ENCODE measurements at places on chromosomes 16 and 17. TPM values are rescaled to one million over a fixed set of nuclear protein-coding genes. Genes with fewer than 3 reads are reported as not detected.

Gene KRTAP1-1
- total RNA-seq, result not detected

Gene ZFHX3
- total RNA-seq, result 0.67 TPM

DNA sequence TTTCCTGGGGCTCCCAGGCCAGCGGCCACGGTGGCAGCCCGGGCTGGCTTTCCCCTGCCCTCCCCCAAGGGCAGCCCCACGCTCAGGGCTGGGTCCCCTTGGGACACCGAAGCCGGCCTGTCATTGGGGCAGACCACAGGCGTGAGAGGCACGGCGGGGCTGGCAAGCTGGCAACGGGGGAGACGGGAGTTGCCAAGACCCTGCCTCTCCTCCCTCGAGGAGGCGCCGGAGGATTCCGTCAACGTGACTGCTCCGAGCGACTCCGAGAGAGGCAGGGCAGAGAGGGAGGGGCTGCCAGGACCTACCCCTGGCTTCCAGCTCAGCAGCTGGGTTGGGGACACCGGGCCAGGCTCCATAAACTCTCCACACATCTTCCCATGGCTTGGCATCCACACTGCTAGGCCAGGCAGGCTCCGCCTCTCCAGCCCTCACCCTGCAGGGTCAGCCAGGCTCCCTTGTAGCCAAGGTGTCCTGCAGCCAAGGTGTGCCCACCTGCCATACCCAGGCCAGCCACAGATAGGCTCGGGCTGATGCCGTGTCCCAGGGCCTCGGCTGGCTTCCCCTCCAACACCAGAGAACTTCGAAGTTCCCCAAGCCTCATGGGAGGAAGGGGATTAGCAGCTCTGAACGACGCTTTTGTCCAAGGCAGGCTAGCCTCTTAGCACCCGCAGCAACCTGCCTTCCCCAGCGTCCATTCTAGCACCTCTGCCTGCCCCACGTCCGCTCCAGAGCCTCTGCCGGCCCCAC lies 25.5 kb downstream of the TIMM22 start:
- no peaks in the 10 kb centered on the region for H3K27me3 ChIP-seq
- no peak overlapping the region for H3K27ac ChIP-seq
- H3K4me3 ChIP-seq, result no peak overlapping the region
- no peaks in the 10 kb centered on the region for H3K36me3 ChIP-seq

Gene AOC2
- total RNA-seq, result 0.67 TPM

Gene ADAM11
- 1.3 TPM for total RNA-seq

- H3K4me1 ChIP-seq, result peaks cover 32% of the 10 kb centered on the region
- H3K4me3 ChIP-seq, result peak overlapping the region; percentile 99
- H3K27me3 ChIP-seq, result no peaks in the 10 kb centered on the region
- H3K36me3 ChIP-seq, result peaks cover 25% of the 10 kb centered on the region
- no peak overlapping the region for H3K27ac ChIP-seq
Measured at GRCh38 chr16:50067290-50067853, 1.6 kb downstream of the HEATR3 start.

DNA sequence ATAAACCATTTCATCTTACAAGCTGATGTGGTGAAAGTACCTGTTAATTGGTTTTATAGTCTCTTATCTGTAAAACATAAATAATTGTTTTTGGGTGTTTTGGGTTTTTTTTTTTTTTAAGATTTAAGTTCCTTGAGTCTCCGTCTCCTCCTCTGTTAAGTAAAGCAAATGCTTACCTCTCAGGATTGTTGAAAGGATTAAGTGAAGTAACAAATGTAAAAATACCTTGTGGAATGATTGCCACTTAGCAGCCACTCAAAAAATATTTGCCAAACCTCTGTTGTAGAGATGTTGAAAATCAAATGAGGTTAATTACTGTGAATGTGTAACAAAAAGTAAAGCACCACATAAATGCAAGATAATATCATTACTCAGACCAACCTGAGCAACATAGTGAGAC lies 19.2 kb downstream of the LIMD2 start:
- H3K27ac ChIP-seq, result no peak overlapping the region
- peaks cover 11% of the 10 kb centered on the region for H3K4me1 ChIP-seq
- H3K27me3 ChIP-seq, result no peaks in the 10 kb centered on the region
- peaks cover 17% of the 10 kb centered on the region for H3K36me3 ChIP-seq
- no peak for DNase-seq

GRCh38 chr16:54135361-54136275 lies 151.0 kb downstream of the IRX3 start:
- no peak for DNase-seq
- no peaks in the 10 kb centered on the region for H3K27me3 ChIP-seq
- no peaks in the 10 kb centered on the region for H3K36me3 ChIP-seq
- H3K27ac ChIP-seq, result no peak overlapping the region
- no peak overlapping the region for H3K4me3 ChIP-seq

All from Karpas-422 (cell line).